Stimulated activated CD8-positive, alpha-beta memory T cell treated with anti-CD3 and anti-CD28 coated beads, Interleukin-2, amount 100 ng/mL, for 1 hour (primary cell): ENCODE measurements at places on chromosomes 1 and 21.

DNA sequence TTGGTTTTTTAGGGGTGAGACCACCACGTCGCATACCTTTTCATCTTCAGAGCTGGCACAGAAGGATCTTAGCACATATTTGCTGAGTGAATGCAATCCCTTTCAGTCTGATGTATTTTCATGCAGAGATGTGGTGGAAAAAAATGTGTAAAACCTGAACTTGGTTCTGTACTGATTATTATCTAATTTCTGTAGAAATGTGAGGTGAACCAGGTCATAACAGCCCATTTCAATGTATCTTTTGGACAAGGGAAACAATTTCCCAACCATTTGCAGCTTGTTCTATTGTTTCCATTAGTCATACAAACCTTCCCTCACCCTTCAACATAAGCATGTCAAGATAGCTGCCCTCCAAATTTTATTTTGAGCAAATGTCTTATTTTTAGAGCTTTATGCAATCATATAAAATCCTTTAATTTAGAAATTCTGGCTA is 46.8 kb upstream of the RUNX1 start:
- DNase-seq = no peak

DNA sequence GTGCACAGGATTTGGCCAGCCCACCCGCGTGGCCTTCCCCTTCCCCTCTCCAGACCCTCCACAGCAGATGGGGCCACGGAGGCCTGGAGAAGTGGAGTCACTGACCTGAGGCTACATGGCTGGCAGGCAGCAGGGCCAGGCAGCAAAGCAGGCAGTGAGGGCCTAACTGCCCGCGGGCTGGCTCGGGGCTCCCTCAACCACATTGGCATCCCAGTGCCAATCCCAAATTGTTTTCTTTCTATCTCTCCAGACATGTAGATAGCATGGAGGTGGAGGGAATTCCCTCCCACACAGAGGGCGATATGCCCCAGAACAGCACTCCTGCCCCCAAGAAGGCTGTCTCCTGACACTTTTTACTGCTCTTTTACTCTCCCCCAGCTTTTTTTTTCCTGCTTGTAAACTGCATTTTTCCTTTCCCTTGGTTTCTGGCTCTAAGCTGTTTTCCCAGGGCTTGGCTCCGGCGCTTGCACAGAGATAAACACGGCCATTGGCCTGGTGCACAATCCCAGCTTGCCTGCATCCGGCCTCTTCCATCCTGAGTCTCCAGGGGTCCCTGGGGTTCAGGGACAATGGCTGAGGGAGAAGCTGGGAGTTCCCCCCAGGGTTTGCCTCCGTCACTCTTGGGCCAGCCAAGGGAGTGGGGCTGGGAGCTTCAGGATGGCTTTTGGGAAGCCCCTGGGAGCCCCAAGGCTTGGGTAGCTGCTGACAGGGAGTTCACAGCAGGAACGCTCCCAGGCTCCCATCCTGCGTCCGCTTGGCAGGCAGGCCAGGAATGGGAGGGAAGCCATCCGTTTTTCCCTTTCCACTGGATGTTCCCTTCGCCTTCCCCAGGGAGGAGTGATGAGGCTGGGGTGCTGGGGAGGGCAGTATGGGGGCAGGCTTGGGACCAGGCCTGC is 7.0 kb downstream of the EPHX1 start:
- DNase-seq = no peak

DNA sequence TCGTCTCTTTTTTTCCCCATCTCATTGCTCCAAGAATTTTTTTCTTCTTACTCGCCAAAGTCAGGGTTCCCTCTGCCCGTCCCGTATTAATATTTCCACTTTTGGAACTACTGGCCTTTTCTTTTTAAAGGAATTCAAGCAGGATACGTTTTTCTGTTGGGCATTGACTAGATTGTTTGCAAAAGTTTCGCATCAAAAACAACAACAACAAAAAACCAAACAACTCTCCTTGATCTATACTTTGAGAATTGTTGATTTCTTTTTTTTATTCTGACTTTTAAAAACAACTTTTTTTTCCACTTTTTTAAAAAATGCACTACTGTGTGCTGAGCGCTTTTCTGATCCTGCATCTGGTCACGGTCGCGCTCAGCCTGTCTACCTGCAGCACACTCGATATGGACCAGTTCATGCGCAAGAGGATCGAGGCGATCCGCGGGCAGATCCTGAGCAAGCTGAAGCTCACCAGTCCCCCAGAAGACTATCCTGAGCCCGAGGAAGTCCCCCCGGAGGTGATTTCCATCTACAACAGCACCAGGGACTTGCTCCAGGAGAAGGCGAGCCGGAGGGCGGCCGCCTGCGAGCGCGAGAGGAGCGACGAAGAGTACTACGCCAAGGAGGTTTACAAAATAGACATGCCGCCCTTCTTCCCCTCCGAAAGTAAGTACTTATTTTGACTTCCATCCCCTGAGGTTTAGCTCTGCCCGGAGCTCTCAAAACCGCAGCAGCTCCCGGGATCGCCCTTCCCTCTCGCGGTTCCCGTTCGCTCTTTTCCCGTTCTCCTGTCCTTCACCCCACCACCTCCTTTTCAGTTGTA is 1.5 kb downstream of the TGFB2 start:
- DNase-seq = no peak

- DNase-seq = no peak
These were observed 29.3 kb downstream of the ATF3 start for GRCh38 chr1:212637902-212638301.

DNA sequence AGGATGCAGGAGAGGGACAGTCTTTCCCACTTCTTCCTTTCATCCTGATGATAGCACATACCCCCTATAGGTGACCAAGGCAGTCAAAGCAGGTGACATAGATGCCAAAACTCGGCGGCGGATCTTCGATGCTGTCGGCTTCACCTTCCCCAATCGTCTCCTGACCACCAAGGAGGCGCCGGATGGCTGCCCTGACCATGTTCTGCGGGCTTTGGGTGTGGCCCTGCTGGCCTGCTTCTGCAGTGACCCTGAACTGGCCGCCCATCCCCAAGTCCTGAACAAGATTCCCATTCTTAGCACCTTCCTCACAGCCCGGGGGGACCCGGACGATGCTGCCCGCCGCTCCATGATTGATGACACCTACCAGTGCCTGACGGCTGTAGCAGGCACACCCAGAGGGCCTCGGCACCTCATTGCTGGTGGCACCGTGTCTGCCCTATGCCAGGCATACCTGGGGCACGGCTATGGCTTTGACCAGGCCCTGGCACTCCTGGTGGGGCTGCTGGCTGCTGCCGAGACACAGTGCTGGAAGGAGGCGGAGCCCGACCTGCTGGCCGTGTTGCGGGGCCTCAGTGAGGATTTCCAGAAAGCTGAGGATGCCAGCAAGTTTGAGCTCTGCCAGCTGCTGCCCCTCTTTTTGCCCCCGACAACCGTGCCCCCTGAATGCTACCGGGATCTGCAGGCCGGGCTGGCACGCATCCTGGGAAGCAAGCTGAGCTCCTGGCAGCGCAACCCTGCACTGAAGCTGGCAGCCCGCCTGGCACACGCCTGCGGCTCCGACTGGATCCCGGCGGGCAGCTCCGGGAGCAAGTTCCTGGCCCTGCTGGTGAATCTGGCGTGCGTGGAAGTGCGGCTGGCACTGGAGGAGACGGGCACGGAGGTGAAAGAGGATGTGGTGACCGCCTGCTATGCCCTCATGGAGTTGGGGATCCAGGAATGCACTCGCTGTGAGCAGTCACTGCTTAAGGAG is 2.9 kb downstream of the NCDN start:
- no peak for DNase-seq

- no peak for DNase-seq
These were observed 14.6 kb upstream of the PAPPA2 start for GRCh38 chr1:176448340-176448739.

GRCh38 chr1:59697150-59697800 is 117.5 kb upstream of the HOOK1 start:
- no peak for DNase-seq

DNA sequence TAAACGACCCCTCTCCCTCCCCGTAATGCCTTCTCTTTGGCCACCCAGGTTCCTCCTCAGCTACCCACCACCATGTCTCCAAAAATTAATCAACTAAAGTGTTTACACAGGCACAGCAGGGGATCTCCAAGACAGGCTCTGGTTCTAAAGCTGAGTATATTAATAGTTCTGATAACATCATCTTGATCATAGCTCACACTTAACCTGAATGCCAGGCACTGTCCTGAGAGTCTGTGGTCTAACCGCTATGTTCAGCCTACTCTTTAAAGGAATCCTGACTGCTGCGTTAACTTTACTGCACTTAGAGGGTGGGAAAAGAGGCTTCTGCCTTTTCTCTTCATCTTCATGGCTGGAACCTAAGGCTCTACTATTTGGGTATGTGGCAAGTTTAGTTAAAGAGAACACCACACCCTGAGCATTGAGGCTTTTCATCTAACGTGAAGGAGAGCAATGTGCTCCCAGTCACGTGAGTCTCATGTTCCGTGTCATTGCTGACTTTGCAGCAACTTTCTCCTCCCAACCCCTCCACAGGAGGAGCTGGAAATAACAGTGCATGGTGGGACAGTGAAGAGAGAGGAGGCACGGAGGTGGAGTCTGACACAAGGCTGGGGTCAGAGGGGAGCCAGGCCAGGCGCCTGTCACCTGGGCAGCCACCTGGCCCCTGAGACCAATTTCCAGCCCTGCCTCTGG is 86.4 kb downstream of the FAM78B start:
- DNase-seq = no peak

DNA sequence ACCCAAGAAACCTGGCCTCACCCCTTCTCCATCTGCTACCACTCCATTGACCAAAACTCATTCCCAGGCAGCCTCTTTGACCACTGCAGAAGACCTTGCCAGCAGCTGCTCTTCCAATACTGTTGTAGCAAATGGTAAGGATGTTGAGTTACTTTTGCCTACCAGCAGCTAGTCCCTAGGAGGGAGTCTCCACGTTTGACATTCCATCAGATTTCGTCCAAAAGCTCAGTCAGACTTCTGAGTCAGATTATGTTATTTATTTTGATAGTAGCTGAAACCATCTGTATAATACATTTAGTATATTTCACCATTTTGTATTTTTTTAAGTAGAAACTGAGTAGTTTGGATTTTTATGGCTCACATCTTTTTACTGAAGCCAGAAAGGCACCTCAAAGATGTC is 51.5 kb upstream of the WNT2B start:
- no peak for DNase-seq

GRCh38 chr1:88731475-88732269 is 47.6 kb downstream of the PKN2 start:
- DNase-seq = no peak

DNA sequence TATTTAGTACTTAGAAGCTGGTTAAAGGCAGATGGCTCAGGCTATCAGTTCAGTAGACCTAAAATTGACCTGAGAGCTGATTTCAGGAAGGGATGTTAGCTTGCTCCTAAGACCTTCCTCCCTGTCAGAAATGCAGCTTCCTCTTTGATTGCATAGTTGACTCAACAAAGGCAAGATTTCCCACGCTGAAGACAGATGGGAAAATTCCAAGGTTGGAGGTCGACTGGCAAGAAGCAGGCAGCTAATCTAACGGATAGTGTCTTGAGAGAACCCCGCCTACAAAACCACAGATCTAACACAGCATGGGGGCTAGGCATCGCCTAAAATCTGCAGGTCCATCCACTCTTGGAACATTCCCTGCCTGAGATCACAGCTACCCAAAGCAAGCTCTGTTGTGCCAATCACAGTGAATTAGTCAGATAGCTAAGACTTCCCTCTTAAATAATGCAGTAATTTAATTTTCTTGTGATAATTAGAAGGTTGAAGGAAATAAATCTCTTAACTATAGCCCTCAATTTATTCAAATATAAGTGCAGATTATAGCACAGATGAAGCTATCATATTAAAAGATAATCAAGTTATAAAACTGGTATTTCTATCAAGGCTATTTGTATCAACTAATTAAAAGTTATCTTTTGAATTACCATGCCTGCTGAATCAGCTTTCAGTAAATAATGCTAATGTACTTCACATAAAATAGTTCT is 357.8 kb upstream of the SGIP1 start:
- no peak for DNase-seq

- no peak for DNase-seq
These were observed 1.2 kb upstream of the XPR1 start for GRCh38 chr1:180630408-180631193.

DNA sequence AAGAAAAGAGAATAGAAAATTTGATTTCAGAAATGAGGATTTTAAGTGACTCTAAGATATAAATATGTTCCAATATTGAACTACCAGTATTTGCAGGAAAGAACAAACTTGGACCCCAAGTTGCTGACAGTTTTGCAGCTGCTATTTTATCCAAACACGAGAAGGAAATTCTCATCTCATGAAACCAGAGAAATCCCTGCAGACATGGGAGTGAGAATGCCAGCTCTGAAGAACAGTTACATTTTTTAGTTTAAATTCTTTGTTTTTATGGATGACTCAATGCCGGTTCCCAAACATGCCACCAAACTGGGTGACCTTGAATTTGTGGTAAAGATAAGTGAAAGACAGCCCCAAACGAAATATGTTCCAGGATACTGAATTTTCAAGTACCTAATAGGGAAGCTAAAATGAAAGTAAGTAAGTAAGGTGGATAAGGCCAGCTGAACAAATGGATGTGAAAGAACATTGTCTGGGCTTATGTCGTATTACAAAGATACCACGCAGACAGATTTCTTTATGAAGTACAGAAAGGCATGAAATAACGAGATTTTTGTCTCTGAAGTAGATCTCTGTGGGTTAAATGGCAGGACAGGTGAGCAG is 19.9 kb downstream of the TLR5 start:
- DNase-seq = no peak

GRCh38 chr1:154442006-154442740 is 37.0 kb downstream of the IL6R start:
- no peak for DNase-seq

DNA sequence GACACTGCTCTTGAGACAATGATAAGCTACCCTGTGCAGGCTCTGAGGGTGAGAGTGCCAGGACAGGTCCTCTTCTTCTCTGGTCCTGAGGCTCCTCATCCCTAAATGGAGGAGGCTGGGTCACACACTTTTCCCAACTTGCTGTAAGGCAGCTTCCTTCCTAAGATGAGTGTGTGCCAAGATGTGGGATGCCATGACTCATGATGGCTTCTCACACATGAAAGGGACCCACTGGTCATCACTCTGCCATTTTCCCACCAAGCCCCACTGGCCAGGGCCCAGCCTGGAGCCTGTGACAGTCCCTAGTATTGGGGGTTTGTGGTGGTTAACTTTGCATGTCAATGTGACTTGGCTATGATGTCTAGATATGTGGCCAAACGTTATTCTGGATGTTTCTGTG is 54.4 kb downstream of the CNIH3 start:
- no peak for DNase-seq

- DNase-seq = no peak
These were observed 102.4 kb downstream of the DMRTB1 start for GRCh38 chr1:53561503-53562105.

DNA sequence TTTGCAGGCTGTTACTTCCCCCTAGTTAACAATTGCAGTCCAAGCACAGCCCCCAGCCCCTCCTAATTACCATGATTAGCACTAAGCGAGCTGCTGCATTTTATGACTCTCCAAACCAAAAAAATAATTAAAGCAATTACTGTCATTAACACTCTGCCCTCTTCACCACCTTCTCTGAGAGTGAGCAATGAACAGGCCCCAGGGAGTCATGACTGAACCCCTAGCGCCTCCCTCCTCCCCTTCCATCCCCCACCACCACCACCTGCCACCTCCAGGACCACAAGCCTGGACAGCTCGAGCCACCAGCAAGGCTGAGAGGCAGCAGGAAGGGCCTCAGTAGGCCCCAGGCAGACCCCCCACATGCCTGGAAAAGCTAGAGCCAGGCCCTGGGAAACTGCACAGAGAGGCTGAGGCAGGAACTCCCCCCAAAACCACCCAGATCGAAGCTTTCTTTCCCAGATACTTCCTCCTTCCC is 35.5 kb upstream of the ZC3H12A start:
- DNase-seq = no peak

GRCh38 chr1:33275706-33276572 is 19.6 kb downstream of the ZNF362 start:
- DNase-seq = no peak
